Heart left ventricle (tissue), 16 donors: ENCODE measurements at places on chromosomes 4 and X.

DNA sequence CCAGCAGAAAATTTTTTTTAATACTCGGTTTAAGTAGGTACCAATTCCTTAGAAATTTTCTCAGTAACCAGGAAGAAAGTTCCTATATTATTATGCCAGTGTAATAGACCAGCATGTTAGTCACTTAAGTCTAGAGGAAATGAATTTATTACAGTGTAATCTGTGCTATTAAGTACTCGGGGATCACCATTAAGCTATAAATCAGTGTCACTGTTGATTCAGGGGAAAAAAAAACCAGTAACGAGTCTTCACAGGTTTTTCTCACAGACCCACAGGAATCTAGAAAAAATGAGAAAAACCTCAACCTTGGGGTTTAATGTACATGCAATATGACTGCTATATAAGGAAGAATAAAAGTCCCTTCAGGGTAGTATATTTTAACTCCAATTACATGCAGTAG is 138.3 kb upstream of the IL1RAPL2 start:
- DNase-seq: no peak
- no peaks in the 10 kb centered on the region for H3K27me3 ChIP-seq
- H3K4me3 ChIP-seq: no peak overlapping the region
- no peak overlapping the region for H3K27ac ChIP-seq
- no peaks in the 10 kb centered on the region for H3K4me1 ChIP-seq

GRCh38 chr4:86939729-86940575 is 5.1 kb downstream of the AFF1 start:
- peaks cover 46% of the 10 kb centered on the region for H3K4me1 ChIP-seq
- no peak overlapping the region for H3K4me3 ChIP-seq
- no peak for DNase-seq

DNA sequence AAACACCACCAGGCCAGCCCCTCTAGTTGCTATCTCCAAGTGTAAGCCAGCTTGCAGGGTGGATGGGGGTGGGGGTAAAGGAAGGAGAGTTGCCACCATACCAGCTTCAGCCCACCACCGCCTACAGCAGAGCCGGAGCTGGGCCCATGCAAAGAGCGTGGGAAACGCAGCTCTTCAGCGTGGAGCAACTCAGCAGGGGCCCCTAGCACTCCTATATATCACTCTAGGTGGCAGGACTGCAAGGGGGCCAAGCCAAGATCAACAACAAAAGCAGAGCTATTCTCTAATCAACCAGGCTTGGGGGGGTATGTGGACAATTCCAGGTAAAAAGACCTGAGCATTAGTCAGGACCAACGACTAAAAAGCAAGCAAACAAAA is 35.5 kb upstream of the IQSEC2 start:
- no peaks in the 10 kb centered on the region for H3K36me3 ChIP-seq
- H3K4me1 ChIP-seq: no peaks in the 10 kb centered on the region
- DNase-seq: no peak

DNA sequence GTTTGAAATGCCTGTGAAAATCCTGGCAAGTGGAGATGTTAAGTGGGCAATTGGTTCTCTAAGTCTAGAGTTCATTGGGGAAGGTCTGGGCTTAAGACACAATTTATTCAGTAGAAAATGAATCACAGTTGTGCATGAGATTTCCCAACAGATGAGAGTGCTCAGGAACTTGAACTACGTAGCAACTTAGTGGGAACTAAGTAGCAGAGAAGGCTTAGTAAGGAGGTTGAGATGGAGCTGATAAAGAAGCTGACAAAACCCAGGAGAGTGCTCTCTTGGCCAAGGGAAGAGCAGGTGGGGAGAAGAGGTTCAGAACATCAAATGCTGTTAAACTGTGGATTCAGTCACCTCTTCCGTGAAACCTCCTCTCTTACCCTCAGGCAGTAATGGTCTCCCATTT is 33.0 kb downstream of the AFF1 start:
- H3K4me3 ChIP-seq: no peak overlapping the region
- H3K27ac ChIP-seq: no peak overlapping the region
- H3K27me3 ChIP-seq: no peaks in the 10 kb centered on the region
- DNase-seq: no peak
- H3K36me3 ChIP-seq: no peaks in the 10 kb centered on the region
- peaks cover 60% of the 10 kb centered on the region for H3K4me1 ChIP-seq

DNA sequence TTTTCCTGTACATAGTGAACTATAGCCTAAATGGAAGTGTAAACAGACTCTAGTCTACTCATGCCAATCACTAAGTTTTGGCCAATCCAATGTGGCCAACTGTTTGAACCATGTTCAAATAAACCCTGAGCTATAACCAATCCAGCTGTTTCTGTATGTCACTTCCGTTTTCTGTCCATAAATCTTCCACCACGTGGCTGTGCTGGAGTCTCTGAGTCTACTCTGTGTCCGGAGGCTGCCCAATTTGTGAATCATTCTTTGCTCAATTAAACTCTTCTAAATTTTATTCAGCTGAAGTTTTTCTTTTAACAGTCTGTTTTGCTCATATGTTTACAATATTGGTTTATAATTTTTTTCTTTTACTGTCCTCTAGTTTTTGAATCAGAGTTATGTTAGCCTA is 112.3 kb upstream of the BANK1 start:
- no peaks in the 10 kb centered on the region for H3K27me3 ChIP-seq
- H3K4me3 ChIP-seq: no peak overlapping the region
- H3K27ac ChIP-seq: no peak overlapping the region
- no peaks in the 10 kb centered on the region for H3K4me1 ChIP-seq
- no peaks in the 10 kb centered on the region for H3K36me3 ChIP-seq
